ENCODE measurements at places on chromosomes 13 and 19.
A peak's percentile ranks its signal among the peaks of the same experiment; 100 is the strongest.

DNA sequence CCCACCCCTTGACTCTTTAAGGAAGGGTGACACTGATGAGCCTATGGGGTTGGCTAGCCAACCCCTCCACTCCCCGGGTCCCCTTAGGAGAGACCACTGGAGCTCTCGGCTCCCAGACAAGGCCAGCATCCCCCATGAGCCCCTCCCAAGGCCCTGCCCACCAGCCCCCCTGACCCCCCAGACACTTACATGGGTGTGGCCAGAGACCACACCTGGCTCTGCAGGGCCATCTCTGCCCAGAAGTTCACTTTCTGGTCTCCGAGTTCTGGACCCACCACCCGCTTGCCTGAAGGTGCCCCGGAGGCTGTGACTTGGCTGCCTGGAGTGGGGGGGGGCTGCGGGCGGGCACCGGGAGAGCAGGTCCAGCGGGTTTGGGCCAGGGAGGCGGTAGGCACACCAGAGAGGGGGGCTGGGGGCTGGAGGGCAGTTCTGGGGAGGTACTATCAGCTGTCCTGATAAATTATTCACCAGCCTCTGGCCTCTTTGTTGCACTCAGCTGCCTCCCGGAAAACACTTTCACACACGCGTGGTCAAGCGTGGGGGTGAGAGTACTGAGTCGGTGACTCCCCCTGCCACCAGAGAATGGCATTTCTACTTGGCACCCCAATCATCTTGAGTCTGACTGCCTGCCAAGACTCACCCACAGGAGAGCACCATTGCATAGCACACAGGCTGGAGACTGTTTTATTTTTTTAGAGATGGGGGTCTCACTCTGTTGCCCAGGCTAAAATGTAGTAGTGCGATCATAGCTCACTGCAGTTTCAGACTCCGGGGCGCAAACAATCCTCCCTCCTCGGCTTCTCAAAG lies at the start of gene PALM3:
TSS of gene PALM3 (minus strand) at position 326 of the 807 bp plus-strand sequence. CDS start at position 230, 96 bp downstream.
- no peak for DNase-seq

DNA sequence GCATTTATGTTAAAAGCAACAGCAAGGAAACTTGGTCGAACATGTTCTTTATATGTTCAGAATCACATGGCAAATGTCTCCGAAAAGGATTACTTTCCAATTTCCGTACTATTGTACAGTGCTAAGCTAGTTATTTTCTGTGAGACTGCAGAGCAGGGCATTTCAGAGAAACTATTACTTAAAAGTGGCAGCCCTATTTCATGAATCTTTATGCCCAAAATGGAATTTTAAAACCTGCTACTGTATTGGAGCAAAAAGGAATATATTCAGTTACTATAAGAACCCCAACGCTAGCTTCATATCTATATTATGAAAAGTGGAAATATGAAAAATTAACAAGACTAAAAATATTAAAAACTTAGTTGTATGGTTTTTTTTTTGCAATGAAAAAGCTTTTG lies 2.2 kb upstream of the KLF5 start:
- DNase-seq = no peak

DNA sequence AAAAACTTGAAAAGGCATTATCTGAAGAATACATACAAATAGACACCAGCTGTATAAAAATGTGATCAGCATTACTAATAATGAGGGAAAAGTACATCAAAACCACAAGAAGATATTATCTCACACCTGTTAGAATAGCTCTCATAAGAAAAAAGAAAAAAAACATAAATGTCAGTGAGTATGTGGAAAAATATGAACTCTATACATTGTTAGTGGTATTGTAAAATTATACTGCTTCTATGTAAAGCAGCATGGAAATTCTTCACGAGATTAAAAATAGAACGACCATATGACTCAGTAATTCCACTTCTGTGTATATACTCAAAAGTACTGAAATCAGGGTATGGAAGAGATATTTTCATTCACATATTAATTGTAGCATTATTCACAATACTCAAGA lies 1146.4 kb downstream of the SLITRK5 start:
- DNase-seq = no peak

GRCh38 chr19:44588771-44589112 lies 24.6 kb upstream of the IGSF23 start:
- DNase-seq = no peak

DNA sequence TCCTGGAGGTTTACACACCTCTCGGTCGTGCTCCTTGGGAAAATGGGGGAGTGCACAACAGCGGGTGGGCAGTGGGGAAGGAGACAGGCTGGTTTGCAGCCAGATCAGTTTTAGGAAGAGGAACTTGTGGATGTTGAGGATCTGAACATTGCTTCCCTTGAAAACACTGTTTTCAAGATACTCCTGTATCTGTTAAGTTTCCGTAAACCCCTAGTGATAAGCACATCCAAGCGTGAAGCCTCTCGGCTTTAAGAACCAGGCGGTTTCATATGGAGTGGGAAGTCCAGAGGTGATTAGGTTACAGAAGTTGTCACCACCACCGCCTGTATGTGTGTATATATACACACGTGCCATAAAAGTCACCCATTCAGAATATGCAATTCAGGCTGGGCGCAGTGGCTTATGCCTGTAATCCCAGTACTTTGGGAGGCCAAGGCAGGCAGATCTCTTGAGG lies 47.4 kb downstream of the SIPA1L3 start:
- no peak for DNase-seq

- no peak for DNase-seq
These were observed 1551.1 kb downstream of the EFNB2 start for GRCh38 chr13:104984296-104984818.

GRCh38 chr13:87684850-87685742 lies 13.9 kb downstream of the SLITRK5 start:
- no peak for DNase-seq

DNA sequence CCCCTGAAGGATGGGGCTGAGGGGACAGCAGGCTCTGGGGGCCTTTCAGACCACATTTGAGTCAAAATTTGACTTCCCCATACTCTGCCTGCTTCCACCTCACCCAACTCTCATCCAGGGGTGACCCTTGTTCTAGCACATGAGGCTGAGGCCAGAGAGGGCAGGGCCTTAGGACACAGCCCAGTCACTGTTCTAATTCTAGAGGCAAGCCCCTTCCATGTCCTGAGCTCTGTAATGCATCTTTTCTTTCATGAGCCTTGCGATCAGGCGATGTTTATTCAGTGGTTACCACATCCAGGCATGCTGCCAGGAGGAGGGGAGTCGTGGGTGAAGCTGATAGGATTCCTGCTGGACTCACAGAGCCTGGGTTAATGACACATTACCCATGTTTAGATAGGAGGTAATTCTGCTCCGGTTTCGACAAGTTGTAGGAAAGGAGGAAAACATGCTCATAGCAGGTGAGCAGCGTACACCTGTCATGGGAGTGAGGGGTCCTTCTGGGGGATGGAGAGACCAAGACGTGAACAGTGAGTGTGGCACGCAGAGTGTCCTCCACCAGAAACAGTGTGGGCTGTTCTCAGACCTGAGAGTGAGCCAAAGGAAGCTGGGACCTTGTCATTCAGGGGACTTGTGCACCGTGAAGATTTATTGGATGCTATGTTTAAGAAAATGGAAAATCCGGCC lies 9.3 kb downstream of the RPS9 start:
- DNase-seq = peak; percentile 72

DNA sequence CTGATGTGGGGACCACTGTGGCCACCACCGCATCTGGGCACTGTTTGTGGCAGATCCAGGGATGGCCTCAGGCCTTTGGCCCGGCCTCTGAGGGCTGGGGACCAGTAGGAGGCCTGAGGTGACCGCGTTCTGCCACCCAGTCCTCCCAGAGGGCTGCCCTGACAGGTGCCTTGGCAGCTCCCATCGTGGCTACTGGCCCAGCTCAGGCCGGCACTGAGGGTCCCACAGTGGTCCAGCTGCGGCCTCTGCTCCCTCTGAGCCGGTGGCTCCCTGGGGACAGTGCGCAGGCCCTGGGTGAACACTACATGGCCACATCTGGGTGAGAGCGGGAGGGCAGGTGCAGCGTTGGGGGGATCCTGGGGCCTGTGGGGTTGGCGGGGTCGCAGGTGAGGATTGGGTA lies 61.9 kb downstream of the KDM4B start:
- DNase-seq = no peak

DNA sequence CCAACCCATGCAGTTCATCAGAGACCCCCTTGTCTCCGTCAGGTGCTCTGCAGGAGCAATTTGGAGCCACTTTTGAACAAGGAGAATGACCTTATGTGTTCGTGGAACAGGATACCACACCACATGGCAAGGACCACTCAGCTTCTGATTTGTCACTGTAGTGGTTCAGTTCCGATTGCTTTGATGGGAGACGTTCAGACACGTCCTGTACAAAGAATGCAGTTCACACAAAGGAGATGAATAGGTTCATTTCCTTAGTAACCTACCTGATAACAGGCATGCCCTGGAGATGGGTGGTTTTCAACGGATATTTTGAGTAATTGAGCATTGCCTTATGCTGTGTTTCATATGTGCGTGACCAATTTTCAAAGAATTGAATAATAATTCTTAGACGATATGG lies 17.2 kb downstream of the FGF9 start:
- no peak for DNase-seq

GRCh38 chr13:112078216-112078615 lies 11.3 kb downstream of the SOX1 start:
- no peak for DNase-seq

- no peak for DNase-seq
These were observed 6.5 kb upstream of the PTOV1 start for GRCh38 chr19:49844138-49845095.

DNA sequence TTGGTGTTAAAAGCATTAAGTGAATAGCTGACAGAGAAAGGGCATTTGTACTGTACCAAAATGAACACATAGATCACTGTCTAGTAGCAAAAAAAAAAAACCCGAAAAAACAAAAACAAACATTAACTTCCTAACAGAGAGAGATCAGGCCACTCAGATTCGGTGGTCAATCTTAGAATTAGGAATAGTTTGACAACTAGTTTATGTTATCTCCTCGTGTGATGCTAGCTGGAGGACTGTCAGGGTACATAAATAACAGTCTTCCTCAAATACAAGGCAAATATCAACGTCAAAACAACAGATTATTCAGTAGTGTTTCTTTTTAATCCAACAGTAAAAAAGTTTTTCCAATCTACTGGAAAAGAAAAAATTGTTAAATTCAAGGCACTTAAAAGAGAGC lies 1.7 kb downstream of the ZMYM5 start:
- no peak for DNase-seq

DNA sequence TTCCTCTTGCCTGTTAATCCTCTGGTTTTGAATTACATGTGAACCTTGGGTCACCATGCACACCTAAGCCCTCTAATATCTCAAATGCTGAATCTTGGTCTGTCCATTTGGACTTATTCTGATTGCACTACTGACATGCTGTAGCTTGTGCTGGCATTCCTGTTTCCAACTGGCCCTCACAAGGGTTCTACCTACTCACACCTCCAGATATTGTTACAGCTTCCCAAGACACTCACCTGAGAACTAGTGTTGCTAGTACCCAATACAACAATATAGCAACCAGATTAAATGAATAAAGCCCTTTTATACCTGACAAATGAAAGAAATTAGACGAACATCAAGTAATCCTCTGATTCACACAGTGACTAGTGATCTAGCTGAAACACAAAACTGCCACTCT lies 16.6 kb downstream of the TEX30 start:
- DNase-seq = no peak

GRCh38 chr13:108711386-108711785 lies 82.0 kb downstream of the MYO16 start:
- DNase-seq = no peak

GRCh38 chr19:56076498-56076897 lies 44.6 kb downstream of the ZNF787 start:
- no peak for DNase-seq

DNA sequence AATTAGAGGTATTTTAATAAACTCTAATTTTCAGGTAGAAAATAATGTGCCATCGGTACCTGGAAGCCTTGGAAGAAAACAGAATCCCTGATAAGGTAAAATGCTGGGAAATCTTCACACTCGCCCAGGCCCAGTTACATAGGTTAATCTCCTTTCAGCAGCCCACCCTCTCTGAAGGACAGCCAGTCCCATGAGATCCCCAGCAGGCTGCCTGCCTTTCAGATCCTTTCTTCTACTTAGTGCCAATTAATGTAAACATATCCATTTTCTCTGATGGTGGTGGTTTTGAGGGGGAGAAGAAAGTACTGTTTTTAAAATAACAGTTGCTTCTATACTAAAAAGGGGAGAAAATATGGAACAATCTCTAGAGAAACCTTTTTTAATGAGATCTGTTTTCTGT lies 12.2 kb downstream of the SMAD9 start:
- no peak for DNase-seq

DNA sequence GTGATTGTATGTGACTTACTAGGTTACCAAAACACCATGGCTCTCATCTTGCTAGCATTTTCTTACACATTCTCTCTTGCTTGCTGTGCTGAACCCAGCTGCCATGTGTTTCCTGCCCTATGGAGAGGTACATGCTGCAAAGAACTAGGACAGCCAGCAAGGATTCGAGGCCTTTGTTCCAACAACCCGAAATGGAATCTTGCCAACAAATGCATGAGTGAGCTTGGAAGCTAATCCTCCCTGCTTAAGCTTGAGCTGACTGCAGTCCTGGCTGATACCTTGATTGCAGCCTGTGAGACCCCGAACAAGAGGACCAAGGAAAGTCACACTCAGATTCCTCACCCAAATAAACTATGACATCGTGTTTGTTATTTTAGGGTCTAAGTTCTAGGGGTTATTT lies 651.2 kb downstream of the SLITRK6 start:
- DNase-seq = no peak

- no peak for DNase-seq
These were observed 583.9 kb upstream of the SLITRK6 start for GRCh38 chr13:86383151-86383550.

- DNase-seq = no peak
These were observed 70.1 kb upstream of the IPO5 start for GRCh38 chr13:97883396-97883795.

DNA sequence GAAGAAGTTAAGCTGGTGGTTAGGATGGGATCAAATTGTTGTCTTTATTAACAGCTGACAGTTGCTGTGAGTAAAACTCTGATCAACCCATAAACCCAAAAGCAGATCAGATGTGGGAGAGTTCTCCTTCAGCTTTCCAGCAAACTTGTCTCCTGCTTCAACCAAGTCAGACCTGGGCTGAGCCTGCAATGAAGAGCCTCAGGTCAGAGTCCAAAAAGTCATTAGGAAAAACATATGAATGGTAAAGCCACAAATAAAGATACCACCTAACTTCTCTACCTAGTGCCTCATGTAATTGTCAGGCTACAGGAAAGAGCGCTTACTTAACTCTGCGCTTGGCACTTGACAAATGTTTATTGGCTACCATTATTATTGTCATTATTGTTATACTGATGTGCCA lies 21.9 kb upstream of the UBE2L5 start:
- no peak for DNase-seq

- DNase-seq = peak; percentile 44
These were observed at the start of gene ATCAY for GRCh38 chr19:3880471-3881271. Gene ATCAY (plus strand): TSS chr19:3880685. CDS start chr19:3885768, 5,083 bp downstream.

DNA sequence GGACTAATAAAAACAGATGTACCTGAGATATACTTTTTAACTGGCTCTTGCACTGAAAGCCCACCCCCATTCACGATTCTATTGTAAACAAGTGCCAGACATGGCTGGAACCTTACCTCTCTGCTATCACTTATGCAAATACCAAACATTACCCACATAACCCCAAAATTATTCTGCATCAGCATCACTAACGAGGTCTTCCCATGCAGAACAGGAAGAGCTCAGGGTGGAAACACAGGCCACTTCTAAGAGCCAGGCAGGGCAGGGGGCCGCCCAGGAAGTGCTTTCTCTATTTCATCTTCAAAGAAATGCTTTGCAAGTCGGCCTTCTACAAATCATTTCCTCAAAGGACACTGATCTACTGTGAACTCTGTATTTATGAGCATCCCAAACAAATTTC lies 7.3 kb downstream of the IRS2 start:
- DNase-seq = no peak
